Stimulated activated CD4-positive, alpha-beta T cell treated with anti-CD3 and anti-CD28 coated beads, Interleukin-15, amount 100 ng/mL, for 1 hour (primary cell): ENCODE measurements at places on chromosomes 2 and 18.

DNA sequence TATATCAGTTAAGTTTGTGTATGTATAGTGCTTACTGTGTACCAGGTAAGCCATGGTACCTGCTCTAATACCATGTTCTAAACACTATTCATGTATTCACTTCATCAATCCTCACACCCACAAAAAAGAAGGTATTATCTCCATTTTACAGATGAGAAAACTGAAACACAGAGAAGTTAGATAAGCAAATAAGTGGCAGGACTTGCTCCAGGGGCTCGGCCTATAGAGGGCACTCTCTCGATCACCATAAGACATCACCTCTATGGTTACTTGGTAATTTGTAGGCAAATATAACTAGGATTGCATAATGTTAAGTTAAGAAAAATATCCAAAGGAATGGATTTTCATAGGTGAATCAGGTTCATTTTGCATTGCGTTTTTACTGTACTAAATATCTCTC lies 118.1 kb upstream of the FN1 start:
- DNase-seq = no peak

DNA sequence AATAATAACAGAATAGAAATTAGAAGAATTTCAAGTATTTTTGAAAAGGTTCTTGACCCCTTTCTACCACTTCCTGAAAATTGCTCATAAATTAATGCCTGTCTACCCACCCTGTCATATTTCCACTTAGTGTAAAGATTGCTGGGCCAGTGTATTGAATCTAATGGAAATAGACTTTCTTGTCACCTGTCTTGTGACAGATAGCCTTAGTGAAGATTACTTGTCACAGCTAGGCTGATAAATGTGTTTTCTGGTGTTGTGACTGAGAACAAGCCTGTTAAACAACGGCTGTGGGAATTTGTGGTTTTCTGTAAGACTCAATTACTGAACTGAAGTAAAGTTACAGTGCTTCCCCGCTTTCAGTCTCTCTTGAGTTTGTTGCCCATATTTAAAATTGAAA lies 37.0 kb downstream of the PIK3C3 start:
- no peak for DNase-seq

GRCh38 chr18:35116784-35117318 lies 75.6 kb downstream of the MAPRE2 start:
- DNase-seq = no peak

- no peak for DNase-seq
Observed at GRCh38 chr2:203951366-203951902, 14.9 kb downstream of the ICOS start.

- DNase-seq = no peak
Observed at GRCh38 chr2:227248876-227249275, 76.2 kb upstream of the MFF start.

DNA sequence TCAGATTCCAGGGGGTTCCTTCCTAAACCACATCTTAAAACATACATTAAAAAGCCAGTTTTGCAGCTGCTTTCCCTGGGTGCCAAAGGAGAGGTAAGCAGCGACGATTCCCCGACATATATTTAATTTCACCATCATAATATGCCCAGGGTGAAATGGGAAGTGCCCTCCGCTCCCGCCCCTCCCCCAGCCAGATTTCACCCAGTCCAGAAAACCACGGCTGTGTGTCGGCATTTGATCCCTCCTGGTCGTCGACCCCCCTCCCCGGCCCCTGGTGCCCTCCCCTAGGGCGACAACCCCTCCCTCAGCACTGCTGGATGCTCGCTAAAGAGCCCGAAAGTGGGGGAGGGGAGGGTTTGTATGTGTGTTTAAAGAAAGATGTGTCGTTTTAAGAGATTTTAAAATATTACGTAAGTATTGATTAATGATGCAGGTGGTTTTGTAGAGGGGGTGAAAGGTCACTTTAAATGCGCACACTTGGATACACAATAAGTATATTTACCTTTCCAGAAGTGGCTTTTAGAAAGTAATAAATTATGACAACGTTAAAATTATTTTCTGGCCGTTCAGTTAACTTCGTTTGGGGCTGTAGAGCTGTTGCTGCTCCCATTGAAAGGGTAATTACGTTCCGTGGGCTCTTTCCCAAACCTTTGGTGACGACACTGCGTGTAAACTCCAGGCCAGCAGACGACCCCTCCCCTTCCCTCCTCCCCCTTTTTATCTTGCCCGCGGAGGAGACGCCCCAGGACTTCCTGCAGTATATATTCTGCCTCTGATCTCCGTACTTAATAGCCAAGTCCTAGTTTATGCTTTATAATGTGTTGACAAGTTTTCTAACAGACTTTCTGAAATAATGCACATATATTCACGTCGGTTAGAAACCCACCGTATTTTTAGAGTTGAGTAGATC lies 3.4 kb upstream of the BCL11A start:
- DNase-seq = no peak

DNA sequence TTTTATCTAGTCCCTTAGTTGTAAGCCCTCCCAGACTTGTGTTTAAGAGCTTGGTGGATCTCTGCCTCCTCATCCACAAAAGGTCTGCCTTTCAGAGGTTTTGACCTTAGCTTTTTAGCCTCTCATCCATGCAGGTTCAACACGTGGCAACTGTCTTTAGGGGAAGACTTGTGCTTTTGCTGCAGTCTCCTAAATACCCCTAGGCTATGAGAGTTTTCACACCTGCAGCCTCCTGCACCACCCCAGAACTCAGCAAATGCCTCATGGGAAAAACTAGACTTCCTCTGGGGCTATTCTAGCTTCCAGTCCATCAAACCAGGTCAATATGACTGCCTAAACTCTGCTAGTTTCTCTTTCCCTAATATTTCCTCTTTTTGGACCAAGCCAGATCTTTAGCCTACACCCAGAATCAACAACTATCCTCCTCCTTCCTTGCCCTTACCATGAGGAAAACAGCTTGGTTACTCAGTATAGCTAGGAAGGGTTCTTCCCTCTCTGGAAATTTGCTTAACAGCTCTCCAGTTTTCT lies 132.3 kb upstream of the RIOK3 start:
- no peak for DNase-seq

- no peak for DNase-seq
Observed at GRCh38 chr2:234548695-234549420, 52.0 kb upstream of the ARL4C start.

DNA sequence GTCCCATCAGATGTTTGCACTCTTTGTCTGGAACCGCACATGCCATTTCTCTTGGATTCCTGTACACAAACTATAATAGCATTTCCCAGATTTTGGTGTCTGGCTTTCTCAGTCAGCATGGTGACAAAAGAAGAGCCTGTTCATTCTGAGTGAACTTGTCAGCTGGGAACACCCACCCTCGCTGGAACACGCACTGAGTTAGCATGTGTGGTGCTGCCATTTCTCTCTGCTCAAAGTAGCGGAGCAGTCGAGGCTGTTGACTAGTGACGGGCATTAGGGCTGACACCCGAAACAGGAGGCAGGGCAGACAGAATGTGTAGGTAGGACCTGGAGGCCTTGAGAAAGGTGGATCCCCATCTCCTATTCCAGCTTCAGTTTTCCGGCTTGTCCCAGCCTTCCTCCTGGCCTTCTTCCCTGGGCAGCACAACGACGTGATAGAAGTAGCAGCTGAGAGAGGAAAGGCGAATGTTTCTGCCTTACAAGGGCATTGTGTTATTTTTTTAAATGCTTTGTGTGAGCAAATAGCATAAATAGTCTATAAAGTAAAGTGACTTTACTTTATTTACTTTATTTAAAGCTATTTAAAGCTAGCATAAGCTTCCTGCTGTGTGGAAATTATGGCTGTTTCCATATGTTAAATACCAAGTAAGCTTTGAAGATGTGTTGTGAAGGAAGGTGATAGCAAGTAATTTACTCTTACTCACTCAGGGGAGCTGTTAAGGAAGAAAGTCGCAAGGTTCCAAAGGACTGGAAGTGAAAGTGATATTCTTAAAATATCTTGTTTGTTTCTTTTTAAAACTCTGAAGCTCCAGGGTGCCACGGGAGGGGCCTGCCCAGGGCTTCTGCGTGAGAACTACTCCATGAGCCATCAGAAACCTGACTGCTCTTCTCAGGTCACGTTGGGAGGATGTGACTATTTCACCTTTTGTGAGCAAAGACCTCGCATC lies 272.6 kb downstream of the NEDD4L start:
- DNase-seq = no peak

DNA sequence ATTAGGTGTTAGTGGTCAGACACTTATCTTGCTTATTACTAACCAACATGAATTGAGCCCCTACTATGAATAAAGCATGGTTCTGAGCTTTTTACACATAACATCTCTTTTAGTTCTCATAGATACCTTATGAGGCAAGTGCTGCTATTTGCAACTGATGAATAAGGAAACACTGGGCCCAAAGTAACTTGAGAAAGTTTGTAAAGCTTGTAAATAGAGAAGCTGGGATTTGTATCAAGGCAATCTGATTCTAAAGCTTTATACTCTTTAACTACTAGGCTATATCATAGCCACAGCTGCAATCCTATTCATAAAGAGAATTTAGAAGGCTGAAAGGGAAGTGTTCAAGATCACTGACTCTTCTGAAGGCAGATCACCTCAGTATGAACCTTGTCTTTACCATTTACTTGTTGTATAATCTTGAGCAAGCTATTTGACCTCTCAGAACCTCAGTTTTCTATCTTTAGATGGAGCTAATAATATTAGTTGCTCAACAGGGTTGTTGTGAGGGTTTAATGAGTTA lies 60.4 kb downstream of the ABCB11 start:
- no peak for DNase-seq

GRCh38 chr18:11553098-11553940 lies 56.1 kb upstream of the SLC35G4 start:
- DNase-seq = no peak

- no peak for DNase-seq
Observed at GRCh38 chr2:149225446-149225845, 104.9 kb upstream of the LYPD6 start.

DNA sequence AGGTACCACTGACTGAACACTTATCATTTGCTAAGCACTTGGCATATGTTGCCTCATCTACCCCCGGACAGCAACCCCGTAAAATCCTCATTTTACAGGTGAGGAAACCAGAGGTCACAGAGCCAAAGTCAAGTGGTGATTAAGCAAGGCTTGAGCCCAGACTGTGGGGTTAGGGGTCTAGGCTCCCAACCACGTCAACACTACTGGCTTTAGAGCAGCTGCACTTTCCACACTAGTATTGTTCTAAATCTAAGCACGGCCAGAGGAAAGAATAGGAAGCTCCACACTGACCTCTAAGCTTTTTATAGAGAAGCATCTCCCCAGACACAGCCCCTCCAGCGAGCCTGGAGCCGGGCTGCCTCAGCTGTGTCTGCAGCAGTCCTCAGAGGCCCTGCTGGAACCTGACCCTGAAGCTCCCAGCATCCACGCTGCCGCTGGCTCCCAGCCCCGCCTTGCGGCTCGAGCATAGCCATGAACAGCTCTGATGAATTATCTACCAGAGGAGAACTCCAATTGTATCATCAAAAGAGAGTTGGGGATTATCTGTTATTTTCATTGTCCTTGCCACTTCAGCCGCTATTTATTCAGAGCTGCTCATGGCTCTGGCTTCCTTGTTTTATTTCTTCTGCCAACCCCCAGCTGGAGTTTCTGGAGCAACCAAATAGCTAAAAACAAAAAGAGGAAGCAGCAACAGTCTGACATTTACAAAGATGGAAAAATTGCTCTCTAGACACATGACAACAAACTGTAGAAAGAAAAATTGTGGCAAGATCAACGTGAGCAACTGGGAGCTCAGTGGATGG lies 62.2 kb upstream of the RTN4 start:
- no peak for DNase-seq

DNA sequence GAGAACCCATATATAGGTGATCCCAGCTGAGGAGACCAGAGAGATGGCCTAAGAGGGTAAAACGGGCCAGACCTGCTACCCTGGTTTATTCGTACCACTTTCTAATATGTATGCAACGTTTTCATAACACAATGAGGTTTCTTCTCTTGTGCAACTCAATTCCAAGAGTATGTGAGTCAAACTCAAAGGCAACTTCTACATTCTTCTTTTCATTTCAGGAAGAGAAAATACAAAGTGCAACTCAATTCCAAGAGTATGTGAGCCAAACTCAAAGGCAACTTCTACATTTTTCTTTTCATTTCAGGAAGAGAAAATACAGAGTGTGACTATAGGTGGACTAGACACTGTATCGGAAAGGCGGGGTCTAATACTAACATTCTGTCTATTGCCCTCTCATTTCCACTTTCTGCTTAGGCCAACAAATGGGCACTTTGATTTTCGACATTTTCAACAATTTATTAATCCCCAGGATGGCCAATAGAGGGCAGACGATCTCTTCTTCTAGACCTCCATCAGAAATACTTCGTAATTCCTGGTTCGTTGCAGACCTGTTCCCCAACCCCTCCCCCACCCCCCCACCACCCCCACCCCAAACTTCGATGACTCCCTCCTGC lies 3.7 kb upstream of the CRIM1 start:
- DNase-seq = no peak

- no peak for DNase-seq
Observed at GRCh38 chr2:79638410-79638809, 125.6 kb downstream of the CTNNA2 start.

DNA sequence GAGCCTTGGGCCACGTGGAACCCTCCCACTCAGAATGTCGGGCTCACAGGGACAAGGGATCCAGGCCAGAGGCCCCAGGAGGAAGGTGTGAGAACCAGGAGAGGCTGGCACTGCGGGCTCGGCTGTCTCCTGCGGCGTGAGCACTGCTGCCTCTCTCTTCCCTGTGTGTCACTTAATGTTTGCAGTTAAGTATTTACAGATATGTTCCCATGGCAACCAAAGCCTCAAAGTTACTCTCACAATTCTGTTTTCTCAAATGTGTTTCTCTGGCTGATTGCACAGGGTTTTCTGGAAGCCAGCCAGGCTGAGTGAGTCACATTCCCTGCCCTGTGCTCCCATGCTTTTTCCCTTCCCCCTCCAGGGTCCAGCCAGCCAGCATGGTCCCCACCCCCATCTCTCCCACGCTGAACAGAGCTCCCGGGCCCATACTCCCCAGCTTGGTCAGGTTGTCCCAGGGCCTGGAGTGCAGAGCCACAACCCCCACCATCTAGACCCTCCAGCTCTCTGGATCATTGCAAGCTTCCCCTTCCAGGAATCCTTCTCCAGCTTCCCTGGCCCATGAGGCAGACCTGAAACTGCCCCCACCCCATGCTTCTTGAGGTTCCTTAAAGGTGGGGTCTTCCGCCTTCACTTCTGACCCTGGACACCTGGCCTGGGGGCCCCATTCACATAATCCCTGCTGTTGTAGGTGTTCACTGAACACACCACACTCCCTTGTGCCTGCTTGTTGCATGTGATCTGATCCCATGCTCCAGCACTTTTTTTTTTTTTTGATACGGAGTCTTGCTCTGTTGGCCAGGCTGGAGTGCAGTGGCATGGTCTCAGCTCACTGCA lies 265.9 kb downstream of the CELF4 start:
- DNase-seq = no peak

- DNase-seq = no peak
Observed at GRCh38 chr2:106734165-106734564, 151.8 kb downstream of the ST6GAL2 start.

DNA sequence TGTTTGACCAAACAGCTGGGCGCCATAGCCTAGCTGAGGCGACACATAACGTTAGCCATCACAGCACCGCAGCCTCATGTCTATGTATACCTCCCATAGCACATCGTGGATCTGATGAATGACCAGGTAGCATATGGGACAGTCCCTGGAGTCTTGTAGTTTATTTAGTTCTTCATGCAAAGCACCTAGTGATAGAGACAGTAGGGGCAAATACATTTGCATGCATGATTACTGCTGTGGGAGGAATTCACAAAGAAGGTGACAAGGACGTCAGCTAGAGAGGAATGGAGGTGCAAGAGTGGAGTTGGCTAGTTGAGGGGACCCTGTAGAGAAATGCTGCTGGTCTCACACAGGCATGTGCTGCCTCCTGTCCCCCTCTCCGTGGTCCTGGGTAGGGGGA lies 478.9 kb upstream of the HS6ST1 start:
- DNase-seq = no peak
